ENCODE measurements at places on chromosomes 7 and 10.

GRCh38 chr10:78964274-78964951 is 104.4 kb upstream of the ZMIZ1 start:
- no peak for DNase-seq

DNA sequence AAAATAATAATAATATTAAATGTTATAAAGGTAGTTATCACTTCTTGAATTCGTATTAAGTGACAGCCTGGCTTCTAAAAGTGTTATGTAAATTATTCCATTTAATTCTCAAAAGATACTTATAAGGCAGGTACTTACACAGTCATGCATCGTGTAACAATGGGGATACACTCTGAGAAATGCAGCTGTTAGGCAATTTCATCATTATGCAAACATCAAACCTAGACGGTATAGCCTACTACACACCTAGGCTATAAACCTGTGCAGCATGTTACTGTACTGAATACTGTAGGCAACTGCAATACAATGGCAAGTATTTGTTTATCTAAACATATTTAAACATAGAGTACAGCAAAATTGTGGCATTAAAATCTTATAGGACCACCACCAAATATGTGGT is 1.5 kb downstream of the IFIT1 start:
- no peak for DNase-seq

- no peak for DNase-seq
These were observed 27.3 kb upstream of the KMT2C start for GRCh38 chr7:152462995-152463708.

- no peak for DNase-seq
These were observed 675.2 kb upstream of the GALNT17 start for GRCh38 chr7:70456719-70457118.

GRCh38 chr7:4406288-4407058 is 275.6 kb upstream of the FOXK1 start:
- DNase-seq: no peak

DNA sequence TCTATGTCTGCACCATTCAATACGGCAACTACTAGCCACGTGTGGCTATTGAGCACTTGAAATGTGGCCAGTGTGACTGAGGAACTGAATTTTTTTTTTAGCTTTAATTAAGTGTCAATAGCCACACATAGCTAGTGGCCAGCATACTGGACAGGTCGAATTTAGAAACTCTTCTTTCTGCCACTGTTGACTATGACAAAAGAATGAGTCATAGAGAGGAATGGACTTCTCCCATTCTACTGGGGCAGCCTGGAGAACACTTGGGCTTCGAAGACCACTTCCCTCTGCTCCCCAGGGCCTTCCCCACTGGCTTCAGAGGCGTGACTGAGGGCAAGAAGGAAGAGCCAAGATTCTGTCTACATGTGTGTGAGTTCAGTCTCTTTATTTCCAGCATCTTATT is 137.5 kb downstream of the SNX10 start:
- DNase-seq: no peak

GRCh38 chr7:91266689-91267090 is 2.5 kb downstream of the FZD1 start:
- no peak for DNase-seq

GRCh38 chr10:71259815-71260501 is 47.6 kb downstream of the UNC5B start:
- DNase-seq: no peak

DNA sequence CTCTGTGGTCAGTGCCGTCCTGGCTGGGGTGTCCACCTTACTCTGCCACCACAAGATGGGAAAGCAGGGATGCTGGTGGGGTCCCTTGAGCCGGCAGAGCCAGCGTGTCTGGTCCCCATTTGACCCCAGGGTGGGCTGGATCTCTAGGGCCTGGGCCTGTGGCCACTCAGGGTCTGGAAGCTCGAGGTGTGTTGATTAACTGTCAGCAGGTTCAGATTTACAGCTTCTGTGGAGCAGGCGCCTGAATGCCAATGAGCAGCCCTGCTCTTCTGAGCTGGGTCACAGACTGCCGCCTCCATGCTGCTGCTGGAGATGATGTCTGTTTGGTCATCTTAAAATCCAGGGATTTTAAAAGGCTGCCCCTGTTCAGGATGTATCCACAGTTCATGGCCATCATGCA is 11.3 kb upstream of the DPYSL4 start:
- no peak for DNase-seq

DNA sequence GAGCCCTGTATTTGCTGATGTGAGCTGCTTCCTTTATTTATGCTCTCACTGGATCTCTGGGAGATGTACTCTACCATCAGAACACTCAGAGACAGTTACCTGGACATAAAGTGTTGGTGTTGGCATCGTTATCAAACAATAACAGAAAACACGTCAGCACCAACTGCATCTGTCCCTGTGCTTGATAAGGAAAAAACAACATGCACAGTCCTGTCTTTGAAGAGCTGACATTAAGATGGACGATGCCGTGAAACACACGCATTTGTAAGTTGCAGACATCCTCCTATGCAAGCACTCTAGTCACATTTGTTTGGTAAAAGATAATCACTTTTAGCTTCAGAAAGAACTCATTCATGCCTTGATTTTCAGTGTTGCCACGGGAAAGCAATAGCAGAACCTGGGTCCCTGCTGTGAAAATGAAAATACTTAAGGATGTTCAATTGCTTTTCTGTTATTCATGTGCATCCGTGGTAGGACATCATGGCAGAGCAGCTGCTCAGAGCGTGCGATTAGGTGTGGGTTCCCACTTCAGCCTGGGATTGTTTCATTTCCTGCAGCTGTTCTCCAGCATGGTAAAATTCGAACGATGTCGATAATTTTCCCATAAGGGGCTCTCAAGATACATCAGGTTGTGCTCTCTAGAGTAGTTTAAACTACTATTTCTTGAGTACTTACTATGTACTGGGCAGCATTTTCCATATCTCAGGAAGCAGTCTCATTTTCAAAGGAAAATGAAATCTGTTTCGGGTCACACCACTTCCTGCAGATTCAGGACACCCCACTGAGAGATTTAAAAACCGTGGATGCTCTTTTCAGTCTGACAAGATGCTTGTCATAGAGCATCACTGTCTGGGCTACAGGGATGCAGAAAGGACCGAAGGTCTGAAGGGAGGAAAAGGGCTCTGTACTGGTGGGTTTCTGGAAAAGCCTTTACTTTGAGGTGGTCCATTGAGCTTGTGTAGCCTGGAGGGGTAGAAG is 248.7 kb downstream of the CAMK1D start:
- no peak for DNase-seq

DNA sequence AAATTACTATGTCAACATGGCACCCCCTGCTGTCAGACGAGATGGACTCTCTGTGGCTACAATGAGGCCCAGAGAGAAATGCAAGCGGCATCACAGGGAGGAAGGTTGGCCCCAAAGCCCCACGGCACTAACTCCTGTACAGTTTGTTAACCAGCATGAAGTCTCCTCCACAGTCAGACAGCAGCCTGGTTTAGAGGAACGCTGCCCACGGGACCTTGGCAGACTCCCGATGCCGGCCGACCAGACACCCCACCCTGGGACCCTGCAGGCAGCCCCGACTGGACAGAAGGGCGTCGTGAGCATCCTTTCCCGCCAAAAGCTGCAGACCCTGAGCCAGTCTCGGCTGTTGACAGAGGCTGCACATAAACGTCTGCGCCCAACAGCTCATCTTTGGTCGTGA is 158.8 kb downstream of the DIP2C start:
- DNase-seq: no peak

DNA sequence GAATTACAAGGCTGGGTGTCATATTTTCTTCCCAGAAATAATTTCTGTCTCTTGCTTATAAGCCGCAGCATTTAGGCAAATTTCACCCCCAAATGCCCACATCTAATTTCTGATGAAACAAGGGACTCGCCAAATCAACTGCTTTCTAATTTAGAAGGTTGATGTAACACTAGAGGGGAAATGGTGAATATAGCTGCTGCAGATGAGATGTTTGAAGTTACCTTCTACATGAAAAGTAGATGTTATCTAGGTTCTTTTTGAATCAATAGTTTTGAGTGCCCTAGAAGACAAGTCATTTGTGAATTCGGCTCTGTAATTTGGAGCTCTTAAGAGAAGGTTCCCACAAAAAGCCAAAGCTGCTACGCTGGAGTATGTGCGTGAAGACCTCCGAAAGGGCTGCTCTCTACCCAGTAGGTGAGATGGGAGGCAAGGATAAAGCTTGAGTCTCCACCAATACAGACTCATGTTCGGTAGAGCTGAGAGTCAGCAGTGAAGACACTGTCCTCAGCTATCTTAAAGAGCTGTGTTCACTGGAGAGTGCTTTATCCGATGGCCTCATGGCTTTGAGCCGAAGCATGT is 99.5 kb downstream of the FANK1 start:
- no peak for DNase-seq

GRCh38 chr7:134470864-134471263 is 12.0 kb upstream of the AKR1B1 start:
- DNase-seq: no peak

GRCh38 chr7:130886438-130887135 is 152.6 kb upstream of the KLF14 start:
- DNase-seq: no peak

DNA sequence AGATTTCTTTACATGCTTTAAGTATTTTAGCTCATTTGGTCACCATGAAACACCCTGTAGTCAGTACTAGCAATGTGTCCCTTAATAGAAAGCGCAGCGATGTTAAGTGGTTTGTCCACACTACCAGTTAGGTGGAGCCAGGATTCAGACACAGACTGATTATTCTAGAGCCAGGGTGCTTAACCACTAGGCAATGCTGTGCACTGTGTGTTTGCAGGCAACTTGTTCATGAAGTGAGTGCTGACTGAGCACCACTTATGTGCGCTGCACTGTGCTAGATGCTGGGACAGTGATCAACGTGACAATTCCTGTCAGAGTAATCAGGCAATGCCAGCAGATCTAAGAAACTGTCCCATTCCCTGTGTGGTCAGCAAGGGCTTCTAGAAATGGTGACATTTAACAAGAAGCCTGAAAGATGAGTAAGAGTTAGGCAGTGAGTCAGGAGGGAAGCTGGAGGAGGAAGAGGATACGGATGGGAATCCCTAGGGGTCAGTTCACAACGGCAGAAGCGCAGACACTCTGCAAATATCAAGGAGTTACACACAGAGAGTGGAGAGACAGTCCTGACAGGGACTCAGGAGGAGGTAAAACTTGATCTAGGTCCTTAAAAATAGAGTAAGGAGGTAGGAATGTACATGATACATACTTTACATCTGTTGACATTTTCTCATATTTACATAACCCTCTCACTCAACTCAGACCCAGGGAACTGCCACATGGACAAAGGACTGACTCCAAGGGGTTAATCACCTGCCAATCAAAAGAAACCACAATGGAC is 69.7 kb upstream of the EGR2 start:
- DNase-seq: no peak

DNA sequence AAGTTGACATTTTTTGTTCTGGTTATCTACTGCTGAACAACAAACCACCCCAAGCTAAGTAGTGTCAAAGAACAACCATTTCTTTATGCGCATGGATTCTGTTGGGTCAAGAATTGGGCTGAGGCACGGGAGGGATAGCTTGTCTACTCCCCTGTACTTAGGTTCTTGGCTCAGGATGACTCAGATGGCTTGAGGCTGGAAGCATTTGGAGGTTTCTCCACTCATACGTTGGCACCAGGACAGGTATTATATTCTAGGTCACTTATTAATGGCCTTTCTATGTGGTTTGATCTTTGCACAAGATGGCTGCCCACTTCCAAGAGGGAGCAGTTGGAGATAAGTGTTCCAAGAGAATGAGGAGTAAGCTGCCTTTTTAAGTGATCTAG is 11.8 kb upstream of the TFAM start:
- DNase-seq: no peak

DNA sequence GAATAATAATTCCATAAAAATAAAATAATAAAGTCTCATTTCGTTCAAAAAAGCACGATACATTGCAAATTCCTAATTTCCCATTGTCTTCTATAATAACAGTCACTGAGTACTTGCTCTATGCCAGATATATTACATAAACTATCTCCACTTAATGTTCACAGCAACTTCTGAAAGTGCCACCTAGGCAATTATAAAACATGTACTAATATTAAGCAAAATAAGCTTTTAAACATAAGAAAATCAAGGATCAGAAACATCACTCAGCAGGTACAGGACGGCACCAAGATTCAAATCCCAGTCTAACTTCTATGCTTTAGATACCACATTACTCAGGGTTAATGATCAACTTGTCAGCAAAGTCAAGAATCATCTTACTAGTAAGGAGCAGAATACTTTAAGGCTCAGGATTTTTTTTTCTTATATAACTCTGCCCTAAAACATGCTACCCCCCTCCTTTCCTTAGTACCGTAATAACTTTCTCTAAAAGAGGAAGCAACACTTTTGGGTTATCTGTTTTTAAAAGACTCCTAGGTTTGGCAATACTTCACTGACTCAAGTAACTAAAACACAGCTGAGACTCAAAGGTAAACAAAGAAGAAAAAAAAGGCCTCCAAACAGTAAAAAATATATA is 51.3 kb downstream of the USP6NL start:
- no peak for DNase-seq

- no peak for DNase-seq
These were observed 48.3 kb downstream of the PNLIPRP2 start for GRCh38 chr10:116669080-116669479.

GRCh38 chr10:88107296-88108097 is 244.1 kb downstream of the PTEN start:
- no peak for DNase-seq

DNA sequence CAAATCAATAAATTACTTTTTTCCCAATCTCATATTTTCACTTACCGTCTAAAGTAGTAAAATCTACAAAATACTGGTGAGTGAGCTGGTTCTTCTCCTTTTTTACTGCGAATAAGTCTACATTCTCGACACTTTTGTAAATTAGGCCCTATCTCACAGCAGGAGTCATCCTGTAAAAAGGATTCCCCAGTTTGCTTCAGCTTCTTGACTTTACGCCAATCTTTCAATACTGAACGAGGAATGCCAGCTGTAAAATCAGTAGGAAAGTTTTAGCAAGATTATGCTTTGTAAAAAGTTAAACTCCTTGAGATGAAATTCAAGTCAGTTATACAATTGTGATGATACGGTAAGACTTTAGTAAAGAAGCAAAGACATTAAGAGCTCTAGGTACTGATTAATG is 67.3 kb downstream of the NRBF2 start:
- DNase-seq: no peak

DNA sequence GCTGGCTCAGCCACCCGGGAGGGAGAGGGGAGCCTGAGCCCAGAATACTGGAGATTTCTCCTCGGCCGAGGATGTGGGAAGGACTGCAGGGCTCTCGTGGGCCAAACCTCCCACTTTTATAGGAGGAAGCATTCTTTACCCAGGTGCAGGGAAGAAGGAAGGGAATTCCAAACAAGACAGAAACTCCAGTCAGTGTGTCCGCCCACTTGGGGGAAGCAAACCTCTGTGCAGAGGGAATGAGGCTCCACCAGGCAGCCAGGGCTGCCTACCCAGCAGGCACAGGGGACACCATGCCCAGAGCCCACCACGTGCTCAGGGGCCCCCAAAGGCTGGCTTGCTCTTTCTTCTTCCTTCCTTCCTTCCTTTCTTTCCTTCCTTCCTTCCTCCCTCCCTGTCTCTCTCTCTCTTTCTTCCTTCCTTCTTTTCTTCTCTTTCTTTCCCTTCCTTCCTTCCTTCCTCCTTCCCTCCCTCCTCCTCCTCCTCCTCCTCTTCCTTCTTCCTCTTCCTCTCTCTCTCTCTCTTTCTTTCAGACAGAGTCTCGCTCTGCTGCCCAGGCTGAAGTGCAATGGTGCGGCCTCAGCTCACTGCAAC is 15.4 kb upstream of the FZD9 start:
- no peak for DNase-seq
